ENCODE measurements at places on chromosomes 2 and 18.

DNA sequence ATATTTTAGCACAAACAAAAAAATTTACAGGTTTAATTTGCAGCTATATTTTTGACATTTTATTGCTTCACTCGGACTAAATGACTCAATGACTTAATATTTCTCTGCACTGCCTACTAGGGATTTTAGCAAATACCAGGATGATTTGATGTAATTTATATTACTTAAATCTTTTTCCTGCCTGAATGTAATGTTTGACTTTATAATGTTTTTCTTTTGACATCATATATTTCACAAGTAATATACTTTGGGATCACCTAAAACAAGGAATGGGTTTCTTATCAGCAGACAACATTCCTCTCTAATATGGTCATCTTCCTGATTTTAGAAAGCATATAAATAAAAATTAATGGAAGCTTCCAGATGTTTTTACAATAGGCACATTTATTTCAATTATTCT, 253.2 kb upstream of the EPC2 start:
- DNase-seq = no peak

DNA sequence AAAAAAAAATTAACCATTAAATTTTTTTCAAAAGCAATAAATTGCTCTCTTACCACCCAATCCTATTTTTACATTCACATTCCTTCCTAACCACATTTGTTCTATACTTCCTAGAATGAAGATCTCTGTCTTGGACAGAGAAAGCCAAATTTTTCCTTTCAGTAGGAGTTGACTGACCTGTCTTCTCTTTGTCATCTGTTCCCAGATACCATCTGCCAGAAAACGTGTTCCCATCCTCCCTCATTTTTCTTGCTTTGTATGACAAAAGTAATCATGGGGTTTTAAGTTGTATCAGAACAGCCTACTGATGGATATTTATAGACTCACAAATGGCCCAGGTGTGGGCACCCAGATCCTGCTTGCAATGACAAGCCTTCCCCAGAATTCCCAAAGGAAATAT, 182.1 kb downstream of the CYP26B1 start:
- DNase-seq = no peak

DNA sequence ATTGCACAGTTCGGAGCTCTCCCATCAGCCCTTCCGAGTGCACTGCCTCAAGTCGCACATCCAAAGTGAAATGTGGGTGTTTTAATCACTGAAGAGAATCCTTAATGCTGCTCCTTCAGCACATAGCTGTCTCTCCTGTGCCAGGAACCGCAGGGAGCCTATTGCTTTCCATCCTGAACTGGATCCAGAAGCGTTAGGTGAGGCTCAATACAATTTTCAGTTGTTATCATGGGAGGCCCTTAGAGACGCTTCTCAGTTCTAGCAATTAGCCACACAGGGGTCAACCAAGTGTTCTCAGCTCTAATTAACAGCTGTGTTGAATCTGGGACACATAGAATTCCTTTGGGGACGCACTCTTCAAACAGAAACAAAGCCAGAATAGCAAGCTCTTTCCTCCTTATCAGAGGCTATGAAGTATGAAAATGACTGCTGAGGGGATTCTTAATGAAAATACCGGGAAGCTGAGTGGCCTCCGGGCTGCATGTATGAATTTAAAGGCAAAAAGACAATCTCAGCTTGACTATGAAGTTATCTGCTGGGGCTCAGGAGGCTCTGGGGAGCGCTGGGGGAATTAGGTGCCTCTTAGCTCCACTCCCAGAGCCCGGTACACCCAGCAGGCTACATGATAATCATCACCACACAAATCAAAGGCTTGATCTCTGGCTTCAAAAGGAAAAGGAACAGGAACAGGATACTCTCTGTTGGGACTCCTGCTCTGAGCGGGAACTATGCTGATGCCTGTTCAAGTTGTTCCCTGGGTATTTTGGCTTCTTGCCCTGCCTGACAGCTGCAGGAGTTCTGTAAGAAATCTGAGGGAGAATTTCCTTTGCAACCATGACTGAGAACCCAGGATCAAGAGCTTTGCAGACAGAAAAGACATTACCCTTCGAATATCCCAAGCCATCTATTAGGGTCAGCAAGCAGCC, 55.4 kb upstream of the NCOA1 start:
- DNase-seq = peak; percentile 18

DNA sequence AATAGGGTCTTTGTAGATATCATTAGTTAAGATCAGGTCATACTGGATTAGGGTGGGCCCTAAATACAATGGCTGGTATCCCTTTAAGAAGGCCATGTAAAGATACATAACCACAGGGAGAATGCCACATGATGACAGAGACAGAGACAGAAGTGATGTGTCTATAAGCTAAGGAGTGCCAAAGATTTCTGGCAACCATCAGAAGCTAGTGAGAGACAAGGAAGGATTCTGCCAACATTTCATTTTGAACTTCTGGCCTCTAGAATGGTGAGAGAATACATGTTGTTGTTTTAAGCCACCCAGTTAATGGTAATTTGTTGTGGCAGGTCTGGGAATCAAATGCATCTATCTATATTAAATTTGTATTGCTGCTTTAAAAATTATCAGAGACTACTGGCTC, 185.5 kb upstream of the CYRIA start:
- no peak for DNase-seq

GRCh38 chr2:217987391-217987790, 15.4 kb downstream of the TNS1 start:
- DNase-seq = no peak

GRCh38 chr2:74618410-74619083, 29.6 kb downstream of the M1AP start:
- DNase-seq = no peak

DNA sequence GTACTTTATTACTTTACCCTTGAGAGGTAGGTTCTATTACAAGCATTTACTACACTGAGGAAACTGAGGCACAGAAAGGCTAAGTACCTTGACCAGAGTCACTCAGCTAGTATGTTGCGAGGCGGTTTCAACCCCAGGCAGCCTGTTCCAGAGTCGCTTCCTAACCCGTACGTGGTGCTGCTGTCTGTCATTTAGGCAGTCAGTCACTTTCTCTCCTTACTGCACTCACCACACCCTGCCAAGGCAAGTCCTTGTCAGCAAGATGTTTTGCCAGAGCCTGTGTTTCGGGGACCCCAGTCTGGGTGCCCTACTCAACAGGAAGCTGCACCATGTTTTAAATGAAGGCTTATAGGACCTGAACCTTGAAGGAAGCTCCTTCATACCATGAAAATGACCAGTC, 174.9 kb downstream of the TPGS2 start:
- no peak for DNase-seq

GRCh38 chr2:75077909-75078308, 119.5 kb downstream of the POLE4 start:
- DNase-seq = no peak

DNA sequence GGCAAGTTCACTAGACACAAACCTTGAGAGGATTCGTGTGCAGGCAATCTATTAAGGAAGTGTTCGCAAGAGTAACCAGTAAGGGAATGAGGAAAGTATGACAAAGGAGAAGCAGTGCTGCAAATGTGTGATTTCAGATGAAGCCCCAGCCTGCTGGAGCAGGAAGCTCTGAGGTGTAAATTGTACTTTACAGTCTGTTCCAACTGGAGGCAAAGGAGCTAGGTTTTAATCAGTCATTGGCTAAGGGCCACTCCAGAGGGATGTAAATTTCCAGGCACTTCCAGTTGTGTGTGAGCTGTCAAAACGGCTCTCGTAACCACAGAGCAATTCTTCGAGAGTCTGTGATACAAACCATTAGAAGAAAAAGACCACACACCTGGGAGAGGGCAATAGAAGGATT, 359.5 kb upstream of the FAM98A start:
- DNase-seq = no peak

- peak; percentile 21 for DNase-seq
Observed at GRCh38 chr2:165015052-165015642, 59.8 kb upstream of the SLC38A11 start.

GRCh38 chr2:12761104-12761503, 44.4 kb downstream of the TRIB2 start:
- DNase-seq = no peak

DNA sequence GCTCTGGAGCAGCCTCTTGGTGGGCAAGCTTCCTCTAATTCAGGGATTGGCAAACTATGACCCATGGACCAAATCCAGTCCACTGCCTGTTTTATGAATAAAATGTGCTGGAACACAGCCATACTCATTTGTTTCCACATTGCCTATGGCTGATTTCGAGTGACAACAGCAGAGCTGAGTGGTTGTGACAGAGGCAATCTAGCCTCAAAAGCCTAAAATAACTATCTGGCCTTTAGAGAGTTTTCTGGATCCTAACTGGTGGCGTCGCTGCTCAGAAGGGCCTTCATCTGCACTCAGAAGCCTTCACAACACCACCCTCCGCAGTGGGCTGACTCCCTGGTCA, 147.1 kb downstream of the CCBE1 start:
- no peak for DNase-seq

DNA sequence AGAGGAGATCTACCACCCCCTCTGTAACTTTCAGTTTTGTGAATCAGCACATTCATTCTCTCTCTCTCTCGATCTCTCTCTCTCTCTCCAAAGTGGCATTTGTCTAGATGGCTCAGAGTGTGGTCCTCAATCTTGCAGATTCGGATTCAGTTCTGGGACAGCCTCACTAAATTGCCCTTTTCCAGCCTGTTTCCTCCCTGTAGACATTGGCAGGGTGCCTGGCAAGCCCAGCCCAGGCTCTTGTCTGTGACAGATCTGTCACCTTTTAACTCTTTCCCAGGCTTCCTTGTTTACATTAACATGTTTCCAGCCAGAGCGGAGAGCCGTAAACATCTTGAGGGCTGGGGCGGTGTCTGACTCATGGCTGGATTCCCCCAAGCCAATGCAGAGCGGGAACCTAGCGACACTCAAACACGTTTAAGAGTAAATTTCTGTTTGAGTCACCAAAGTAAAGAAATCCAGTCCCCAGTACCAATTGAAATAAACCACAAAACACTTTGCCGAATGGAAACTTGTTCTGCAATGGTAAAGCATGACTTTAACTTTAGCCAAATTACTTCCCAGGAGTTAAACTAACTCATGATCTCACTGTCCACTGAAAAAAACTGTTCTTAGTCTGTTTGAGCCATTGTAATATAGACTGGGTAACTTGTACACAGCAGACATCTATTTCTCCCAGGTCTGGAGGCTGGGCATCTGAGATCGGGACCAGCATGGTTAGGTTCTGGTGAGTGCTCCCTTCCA, 6.6 kb upstream of the CYP27C1 start:
- peak; percentile 63 for DNase-seq

GRCh38 chr18:76491776-76492668, 3.0 kb downstream of the ZNF516 start:
- no peak for DNase-seq

- DNase-seq = peak; percentile 7
Observed at GRCh38 chr2:29844713-29845326, 76.6 kb downstream of the ALK start.

DNA sequence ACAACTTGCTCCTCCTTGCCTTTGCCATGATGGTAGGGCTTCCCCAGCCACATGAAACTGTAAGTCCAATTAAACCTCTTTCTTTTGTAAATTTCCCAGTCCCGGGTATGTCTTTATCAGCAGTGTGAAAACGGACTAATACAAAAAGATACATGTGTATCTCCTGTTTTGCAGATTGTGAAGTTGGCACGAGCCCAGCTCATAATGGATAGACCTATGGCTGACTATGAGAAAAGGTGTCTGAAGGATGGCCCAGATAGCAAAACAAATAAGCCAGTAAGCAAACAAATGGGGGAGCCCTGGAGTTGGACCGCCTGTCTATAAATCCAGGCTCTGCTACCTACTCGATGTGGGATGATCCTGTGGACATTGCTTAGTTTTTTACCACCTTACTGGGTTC, 15.5 kb upstream of the PRKCE start:
- no peak for DNase-seq

DNA sequence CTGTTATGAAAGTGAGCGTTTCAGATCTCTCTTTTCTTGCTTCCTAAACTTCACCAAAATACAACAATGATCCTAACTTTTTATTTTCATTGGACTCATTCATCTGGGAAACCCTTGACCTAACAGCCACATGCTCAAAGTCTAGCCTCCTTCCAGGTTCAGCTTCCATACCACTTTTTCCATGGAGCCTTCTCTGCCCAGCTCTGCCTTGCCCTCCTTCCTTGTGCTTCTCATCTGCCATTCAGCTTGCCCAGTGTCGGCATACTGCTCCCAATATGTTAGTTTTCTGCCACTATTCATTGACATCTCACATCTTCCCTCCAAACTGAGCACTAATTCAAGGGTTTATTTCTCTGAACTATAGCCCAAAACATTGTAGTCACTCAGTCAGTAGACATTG, 214.7 kb downstream of the RAD51AP2 start:
- DNase-seq = no peak

DNA sequence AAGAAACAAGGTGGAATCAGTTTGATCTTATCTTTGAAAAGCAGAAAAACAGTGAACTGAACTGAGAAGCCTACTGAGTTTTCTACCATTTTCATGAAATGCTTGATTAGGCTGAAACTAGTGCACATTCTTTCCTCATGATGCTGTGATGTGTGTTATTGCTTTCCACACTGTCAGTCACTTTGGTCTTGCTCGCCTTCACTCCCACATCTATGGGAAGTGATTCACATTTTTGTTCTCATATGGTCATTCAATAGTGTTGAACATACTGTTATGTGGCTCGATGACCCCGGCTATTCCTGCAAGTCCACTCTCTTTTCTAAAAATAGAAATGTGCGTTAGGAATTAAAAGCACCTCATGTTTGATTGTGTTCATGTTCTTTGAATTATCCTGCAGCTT, 129.7 kb downstream of the TGIF1 start:
- DNase-seq = no peak

DNA sequence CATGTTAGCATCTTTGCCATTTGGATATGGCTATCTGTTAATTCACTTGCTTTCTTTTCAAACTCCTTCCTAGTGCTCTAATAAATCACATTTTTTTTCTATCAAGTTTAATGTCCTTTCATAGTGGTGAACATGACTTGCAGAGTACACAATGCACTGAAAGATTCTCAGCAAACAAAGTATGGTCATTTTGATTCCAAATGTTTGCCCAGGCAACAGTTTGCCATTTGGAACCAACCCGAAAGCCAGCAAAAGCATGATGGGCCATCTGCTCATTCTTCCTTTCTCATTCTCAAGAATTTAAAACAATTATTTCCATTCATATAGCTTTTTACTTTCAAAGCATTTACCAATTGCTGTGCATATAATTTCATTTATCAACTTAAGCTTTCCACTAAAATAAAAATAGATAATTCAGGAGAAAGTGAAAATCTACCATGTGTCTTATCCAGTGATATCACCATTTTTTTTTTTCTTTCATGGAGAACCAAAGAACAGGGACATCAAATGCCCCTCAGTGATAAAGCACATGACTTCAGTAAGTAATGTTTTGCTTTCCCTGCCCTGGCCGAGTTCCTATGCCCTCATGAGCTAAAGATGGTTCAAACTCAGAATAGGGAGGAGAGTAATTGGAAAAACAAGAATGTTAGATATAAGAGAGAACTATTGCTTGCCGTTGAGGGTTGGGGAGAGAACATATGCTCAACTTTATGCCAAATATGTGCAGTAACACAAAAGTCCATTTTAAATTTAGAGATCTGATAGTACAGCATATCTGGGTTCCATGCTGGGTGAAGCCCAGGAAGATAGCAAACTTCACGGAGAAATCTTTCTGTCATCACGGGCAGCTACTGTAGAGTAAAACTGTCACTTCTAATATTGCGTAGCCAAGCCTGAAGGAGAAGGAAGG, 62.1 kb downstream of the HNMT start:
- no peak for DNase-seq
